ENCODE measurements at places on chromosomes 6 and 20. TPM values are rescaled to one million over a fixed set of nuclear protein-coding genes. Genes with fewer than 3 reads are reported as not detected.

- H3K36me3 ChIP-seq: peaks cover 48% of the 10 kb centered on the region
- no peak overlapping the region for H3K27ac ChIP-seq
- H3K27me3 ChIP-seq: no peaks in the 10 kb centered on the region
- DNase-seq: no peak
- H3K4me3 ChIP-seq: no peak overlapping the region
Measured at GRCh38 chr6:90525421-90525820, 61.5 kb downstream of the MAP3K7 start.

DNA sequence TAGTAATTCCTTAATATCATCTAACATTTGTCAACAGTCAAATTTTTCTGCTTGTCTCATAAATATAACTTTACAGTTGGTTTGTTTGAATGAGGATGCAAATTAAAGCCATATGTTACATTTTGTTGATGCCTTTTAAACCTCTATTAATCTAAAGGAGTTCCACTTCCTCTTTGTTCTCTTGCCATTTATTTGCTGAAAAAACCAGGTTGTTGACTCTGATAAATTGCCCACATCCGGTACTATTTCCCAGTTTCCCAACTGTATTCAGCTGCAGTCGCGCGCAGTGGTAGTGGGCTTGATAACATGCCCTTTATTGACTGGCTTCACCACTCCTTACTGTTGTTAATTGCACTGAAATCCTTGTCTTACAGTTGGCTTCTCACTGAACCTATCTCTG lies 32.8 kb upstream of the SIRPB2 start:
- H3K36me3 ChIP-seq: no peaks in the 10 kb centered on the region
- no peak for DNase-seq
- H3K27ac ChIP-seq: no peak overlapping the region
- no peak overlapping the region for H3K4me3 ChIP-seq
- H3K27me3 ChIP-seq: peaks cover 3% of the 10 kb centered on the region

- no peak overlapping the region for H3K27ac ChIP-seq
- no peaks in the 10 kb centered on the region for H3K36me3 ChIP-seq
- no peaks in the 10 kb centered on the region for H3K27me3 ChIP-seq
- peaks cover 16% of the 10 kb centered on the region for H3K4me1 ChIP-seq
- H3K4me3 ChIP-seq: no peak overlapping the region
- no peak for DNase-seq
Measured at GRCh38 chr6:36914227-36914794, 28.6 kb downstream of the C6orf89 start.

DNA sequence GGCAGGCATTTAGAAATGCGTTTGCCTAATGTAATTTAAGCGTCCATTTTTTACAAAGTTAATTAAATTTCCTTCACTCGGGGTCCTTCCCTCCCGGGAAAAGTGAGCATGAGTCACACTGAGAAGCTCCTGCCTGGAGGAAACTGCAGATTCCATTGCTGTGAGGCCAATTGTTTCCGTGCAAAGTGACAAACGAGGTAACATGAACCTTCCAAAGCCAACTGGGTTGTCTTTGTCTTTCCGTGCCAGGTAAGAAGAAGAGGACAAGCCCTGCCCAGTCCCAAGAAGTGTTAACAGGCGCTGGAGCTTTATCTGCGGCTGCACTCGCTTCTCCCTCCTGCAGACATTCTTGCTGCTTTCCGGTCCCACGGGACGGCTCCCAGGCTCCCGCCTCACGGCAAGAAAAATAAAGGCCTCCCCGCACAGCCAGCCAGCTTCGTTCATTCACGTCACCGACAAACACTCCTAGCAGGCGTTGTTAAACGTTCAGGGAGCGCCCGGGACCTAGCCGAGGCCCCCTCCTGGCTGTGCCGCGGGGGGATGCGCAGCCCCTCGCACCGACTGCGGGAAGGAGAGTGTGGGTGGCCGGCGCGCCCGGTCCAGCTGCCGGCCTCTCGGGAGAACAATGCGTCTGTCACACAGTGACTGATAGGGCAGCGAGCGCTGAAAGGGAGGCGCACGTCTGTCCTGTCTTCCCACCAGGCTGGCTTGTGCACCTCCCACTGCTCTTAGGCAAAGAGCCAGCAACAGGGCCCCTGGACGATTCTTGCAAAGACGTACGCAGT lies 61.5 kb upstream of the HDDC2 start:
- peak; percentile 68 for DNase-seq
- no peaks in the 10 kb centered on the region for H3K4me1 ChIP-seq
- no peaks in the 10 kb centered on the region for H3K36me3 ChIP-seq
- peak overlapping the region; percentile 55 for H3K4me3 ChIP-seq
- no peak overlapping the region for H3K27ac ChIP-seq

The CALHM4 gene
- total RNA-seq: not detected

DNA sequence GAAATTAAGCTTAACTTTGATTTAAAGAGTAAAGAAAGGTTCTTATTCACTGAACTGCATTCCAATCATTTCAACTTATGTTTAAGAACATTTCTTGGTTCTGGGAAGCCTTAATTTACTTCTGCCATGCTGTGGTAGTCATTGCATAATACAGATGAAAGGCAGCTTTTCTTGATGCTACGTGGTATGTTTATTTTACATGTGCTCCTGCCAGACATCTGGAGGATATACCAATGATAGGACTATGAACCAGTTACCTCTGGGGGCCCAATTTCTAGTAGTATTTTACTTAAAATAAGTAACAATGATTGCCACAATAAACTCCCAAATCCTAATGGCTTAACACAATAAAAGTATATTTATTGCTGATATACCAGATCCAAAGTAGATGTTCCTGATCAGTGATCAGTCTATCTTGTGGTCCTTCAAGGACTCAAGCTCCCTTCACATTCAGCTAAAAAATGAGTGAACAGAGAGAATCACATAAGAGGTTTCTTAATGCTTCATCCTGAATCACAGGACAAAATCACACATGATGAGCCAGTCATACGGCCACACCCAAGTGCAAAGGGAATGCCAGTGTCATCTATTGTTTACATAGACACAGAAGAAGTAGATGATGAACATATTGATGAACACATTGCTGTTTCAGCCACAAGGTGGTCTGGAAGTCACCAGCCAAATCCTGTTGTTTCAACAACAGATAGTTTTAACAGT lies 56.5 kb upstream of the CCN2 start:
- DNase-seq: no peak
- no peaks in the 10 kb centered on the region for H3K27me3 ChIP-seq
- H3K4me1 ChIP-seq: no peaks in the 10 kb centered on the region
- H3K36me3 ChIP-seq: no peaks in the 10 kb centered on the region
- no peak overlapping the region for H3K27ac ChIP-seq

DNA sequence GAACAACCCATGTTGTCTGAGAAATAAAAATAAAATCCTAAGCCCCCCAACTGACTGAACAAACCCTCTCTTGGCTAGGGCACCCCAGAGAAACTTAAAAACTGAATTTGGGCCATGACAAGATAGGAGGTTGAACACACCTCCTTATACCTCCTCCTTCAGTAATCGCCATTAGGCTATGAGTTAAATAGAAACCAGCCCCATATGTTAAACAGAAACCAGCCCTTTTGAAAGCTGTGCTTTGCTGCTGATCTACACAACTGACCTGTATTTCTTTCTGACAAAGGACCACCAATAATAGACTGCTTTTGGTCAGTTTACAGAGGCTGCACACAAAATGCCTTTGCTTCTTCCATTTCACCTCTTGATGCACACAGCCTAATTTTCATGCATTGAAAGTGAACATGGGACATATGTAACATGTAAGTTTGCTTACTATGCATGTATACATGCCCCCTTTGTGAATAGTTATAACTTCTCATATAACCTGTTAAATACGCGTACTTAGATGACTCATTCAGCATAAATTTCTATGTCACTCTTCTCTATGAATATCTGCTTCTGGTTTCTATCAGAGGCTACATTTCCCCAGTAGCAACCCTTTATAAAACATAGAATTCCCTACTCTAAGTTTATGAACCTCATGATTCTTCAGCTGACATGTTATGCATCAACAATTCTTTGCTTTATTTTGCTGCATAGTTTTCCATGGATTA lies 462.9 kb downstream of the COL12A1 start:
- no peak for DNase-seq
- H3K4me3 ChIP-seq: no peak overlapping the region
- peaks cover 4% of the 10 kb centered on the region for H3K4me1 ChIP-seq
- H3K27ac ChIP-seq: no peak overlapping the region
- H3K36me3 ChIP-seq: no peaks in the 10 kb centered on the region
- no peaks in the 10 kb centered on the region for H3K27me3 ChIP-seq

DNA sequence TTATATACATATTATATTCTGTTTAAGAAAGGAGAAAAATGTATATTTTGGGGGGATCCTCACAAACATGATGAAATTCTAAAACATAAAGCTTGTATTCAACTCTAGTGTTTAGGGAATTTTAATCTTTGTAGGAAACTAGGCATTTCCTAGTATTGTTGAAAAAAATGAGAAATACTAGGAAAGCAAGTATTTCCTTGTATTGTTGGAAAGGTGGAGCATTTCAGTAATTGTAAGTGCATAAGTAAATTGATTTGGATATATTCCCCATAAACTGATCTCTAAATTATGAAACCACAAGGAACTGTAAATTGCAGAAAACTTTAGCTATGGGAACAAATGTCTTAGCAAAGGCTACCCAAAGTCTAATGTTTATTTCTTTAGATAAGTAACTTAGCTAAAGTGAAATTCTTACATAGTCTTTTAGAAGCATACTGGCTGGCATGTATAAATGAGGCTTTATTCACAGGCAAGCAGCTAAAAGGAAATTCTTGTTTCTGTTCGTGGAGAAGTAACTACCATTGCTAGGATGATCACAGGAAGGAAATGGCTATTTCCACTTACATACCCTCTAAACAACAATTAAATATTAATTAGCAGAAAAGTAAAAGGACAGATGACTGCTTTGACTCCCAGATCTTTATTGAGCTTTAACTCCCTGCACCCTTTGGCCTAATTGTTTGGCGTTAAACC lies 19.9 kb upstream of the NRN1 start:
- no peaks in the 10 kb centered on the region for H3K4me1 ChIP-seq
- H3K27ac ChIP-seq: no peak overlapping the region
- H3K27me3 ChIP-seq: no peaks in the 10 kb centered on the region
- H3K4me3 ChIP-seq: no peak overlapping the region
- DNase-seq: no peak

DNA sequence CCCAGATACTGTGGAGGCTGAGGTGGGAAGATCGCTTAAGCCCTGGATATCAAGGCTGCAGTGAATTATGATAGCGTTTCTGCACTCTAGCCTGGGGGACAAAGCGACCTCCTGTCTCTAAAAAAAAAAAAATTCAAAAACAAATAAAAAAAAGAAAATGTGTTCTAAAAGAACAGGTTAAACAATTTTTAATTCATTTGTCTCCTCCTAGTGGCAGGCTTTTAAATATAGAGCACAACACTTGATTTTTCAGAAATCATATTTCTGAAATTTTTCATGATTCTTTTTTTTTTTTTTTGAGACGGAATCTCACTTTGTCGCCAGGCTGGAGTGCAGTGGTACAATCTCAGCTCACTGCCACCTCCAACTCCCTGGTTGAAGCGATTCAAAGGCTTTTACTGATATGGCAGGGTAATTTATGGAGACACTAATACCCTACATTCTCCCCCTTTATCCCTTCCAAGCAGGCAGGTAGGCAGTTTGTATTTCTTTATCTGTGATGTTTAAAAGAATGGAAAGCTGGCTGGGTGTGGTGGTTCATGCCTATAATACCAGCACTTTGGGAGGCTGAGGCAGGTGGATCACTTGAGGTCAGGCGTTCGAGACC lies 8.7 kb upstream of the GTF3C6 start:
- peak; percentile 38 for DNase-seq
- H3K27me3 ChIP-seq: no peaks in the 10 kb centered on the region
- H3K27ac ChIP-seq: no peak overlapping the region

DNA sequence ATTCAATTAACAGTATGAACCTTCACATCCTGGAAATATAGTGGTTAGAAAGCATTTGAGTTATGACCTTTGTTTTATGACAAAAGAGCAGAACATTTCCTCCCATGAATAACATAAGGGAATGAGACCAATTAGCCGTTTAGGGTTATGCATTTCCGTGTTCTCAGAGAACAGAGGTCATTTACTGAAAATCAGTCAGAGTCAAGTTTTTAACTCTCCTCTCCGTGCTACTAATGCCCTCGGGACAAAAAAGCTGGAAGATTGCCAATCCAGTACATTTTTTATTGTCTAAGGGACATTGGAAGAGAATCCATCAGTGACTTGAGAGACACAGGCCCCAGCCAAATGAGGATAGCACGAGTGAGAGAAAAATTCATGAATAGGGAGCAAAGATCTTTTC lies 632.7 kb downstream of the RFPL4B start:
- no peaks in the 10 kb centered on the region for H3K36me3 ChIP-seq
- no peak overlapping the region for H3K4me3 ChIP-seq
- peaks cover 6% of the 10 kb centered on the region for H3K4me1 ChIP-seq
- no peak overlapping the region for H3K27ac ChIP-seq
- peak; percentile 77 for DNase-seq

The NHLRC1 gene
- not detected for total RNA-seq

The SGK2 gene
- total RNA-seq: 0.23 TPM

- no peaks in the 10 kb centered on the region for H3K4me1 ChIP-seq
- no peaks in the 10 kb centered on the region for H3K36me3 ChIP-seq
- DNase-seq: no peak
- H3K27me3 ChIP-seq: no peaks in the 10 kb centered on the region
Measured at GRCh38 chr6:193773-194310, 98.4 kb upstream of the DUSP22 start.

The OLIG3 gene
- total RNA-seq: not detected

The TCF15 gene
- not detected for total RNA-seq

DNA sequence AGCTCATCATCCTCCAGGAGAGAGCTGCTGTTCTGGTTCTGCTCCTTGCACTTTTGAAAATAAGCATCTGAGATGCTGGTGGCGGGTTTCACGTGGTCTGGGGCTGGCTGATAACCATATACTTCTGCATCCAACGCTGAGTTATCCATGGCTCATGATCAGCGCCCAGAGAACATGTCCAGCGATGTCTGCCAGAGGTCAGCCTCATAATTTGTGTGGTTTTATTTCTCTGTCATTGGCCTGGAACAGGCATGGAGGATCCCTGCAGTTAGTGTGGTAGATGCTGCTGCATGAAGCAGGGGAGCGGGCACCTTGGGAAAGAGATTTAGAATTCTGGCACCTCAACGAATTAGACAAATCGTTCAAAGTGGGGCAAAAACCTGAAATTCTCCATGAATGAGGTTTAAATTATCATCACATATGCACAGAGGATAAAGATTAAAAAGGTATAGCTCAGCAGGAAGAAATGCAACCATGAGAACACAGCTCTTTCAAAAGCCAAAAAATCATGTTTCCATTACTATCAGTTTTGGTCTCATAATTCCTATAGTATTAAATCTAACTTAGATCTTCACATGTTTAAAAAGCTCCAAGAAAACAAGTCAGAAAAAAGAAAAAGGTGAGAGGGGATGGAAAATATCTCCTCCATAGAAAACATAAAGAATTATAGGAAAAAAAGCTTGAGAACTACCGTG lies 157.2 kb downstream of the SOD2 start:
- DNase-seq: no peak
- H3K4me1 ChIP-seq: no peaks in the 10 kb centered on the region
- H3K4me3 ChIP-seq: no peak overlapping the region
- no peaks in the 10 kb centered on the region for H3K36me3 ChIP-seq
